ENCODE measurements at places on chromosomes 11 and 22. TPM values are rescaled to one million over a fixed set of nuclear protein-coding genes. Genes with fewer than 3 reads are reported as not detected.

DNA sequence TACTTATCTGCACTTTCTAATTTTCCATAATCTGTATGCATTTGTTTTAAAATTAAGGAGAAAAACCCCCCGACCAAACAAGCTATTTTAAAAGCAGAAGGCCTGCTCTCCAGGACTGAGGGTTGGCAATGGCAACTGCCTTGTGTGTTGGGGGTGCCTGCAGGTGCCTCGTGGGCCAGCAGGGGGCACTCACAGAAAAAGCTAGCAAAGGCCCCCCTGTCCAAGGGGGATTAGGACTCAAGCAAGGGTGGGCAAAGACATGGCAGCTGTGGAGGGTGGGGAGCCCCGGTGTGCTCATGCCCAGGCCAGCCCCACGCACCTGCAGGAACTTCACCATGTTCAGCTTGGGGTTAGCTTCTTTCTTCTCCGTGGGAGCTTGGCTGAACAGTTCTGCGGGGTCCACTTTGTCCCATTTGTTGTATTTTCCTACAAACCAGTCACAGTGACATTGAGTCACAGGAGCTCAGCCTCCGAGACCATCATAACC is 10.3 kb downstream of the TOP3B start:
- DNase-seq = no peak

DNA sequence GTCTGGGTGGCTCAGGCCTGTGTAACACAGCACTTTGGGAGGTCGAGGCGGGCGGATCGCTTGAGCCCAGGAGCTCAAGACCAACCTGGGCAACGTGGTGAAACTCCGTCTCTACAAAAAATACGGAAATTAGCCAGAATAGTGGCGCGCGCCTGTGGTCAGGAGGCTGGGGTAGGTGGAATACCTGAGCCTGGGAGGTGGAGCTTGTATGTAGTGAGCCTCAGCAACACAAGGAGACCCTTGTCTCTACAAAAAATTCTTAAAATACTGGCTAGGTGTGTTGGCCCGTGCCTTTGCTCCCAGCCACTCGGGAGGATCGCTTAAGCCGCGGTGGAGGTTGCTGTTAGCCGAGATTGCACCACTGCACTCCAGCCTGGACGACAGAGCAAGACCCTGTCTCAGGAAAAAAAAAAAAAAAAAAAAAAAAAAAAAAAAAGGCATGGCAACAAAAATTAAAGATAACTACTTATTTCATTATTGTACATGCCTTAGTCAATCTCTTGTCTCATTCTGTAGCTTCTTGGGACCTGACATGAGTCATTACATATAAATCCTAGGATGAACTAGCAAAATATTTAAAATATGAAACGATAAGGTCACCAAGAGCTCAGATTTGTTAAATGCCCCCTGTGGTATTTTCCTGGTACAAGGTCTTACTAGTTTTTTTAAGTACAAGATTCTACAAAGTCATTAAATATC is 1.1 kb downstream of the TAF1D start:
- peak; percentile 41 for DNase-seq

DNA sequence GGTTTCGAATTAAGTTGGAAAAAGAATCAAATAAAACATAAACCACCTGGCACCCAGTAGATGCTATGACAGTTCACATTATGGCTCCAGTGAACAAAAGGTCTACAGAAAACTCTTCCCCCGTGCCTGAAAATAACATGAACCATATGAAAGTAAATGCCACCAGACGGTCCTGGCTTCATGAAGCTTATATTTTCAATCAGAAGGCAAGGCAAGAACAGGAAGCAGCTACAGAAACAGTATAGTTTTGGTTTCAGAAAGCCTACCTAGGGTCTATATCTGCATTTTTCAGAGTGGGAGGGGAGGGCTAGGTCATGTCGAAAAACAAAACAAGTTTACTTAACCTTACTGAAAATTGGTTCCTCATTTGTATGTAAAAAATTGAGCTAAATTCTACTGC is 9.8 kb downstream of the RAB30 start:
- DNase-seq = no peak

DNA sequence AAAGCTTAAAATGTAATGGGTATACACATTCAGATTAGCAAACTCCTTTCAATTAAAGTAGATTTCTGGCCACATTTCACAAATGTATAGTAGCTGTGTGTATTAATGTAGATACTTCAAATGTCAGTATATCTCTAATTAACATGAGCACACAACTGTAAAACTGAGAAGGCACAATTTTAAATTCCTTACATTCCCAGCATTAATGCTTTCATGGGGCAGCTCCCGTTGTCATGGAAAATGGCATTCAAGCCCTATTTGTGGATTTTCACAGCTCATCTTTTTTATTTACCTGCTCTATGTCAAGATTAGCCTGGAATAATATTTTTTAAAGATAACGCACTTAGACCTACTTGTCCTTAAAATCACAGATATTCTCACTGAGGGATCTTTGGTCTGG is 113.6 kb upstream of the SOX6 start:
- DNase-seq = no peak

The SLC6A5 gene
- total RNA-seq = not detected

DNA sequence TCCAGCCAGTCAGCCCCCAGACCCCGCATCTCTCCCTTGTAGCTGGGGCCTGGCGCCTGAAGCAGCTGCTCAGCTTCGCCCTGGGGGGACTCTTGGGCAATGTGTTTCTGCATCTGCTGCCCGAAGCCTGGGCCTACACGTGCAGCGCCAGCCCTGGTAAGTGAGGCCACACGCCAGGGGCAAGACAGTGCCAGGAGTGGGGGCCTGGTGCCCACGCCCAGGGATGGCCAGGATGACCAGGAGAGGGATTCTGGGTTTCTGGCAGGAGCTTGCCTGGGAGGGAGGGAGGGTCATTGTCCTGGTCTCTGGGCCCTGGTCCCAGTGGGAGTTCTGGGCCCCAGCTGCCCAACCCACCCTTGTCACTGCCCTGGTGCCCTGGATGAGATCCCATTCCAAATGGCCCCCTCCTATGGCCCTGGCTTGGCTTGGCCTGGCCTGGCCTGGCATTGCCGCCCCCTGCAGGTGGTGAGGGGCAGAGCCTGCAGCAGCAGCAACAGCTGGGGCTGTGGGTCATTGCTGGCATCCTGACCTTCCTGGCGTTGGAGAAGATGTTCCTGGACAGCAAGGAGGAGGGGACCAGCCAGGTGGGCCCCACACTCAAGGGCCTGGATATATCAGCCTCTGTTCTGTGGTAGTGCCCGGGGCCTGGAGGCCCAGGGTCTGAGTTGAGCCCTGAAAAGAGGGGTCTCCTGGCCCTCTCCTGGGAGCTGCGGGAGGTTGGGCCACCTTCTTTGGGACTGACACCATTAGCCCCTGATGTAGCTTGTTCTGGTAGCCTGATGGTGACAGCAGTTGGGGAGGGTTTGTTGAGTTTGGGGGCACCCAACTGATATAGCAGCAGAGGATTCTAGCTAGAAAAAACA is 3.7 kb downstream of the SLC39A13 start:
- DNase-seq = peak; percentile 39

DNA sequence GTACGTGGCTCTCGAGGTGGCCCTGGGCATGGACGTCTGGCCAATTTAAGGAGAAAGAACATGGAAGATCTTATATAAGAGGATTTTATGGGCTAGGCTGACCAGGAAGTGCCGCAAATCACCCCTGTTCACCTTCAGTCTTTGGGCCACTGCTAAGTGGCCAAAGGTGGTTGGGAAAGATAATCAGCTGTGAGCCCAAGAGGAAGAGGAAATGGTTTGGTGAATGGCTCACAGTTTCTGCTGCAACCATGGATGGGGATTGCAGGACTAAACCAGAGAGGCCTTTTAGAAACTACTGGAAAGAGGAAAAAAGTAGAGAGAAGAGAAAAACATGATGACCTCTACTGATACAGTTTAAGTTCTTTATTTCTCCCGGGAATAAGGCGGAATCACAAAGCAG is 96.0 kb upstream of the ARHGAP20 start:
- DNase-seq = no peak

The NUP98 gene
- 73.2 TPM for total RNA-seq

- no peak for DNase-seq
These were observed 297.6 kb downstream of the KIRREL3 start for GRCh38 chr11:126702987-126703386.

DNA sequence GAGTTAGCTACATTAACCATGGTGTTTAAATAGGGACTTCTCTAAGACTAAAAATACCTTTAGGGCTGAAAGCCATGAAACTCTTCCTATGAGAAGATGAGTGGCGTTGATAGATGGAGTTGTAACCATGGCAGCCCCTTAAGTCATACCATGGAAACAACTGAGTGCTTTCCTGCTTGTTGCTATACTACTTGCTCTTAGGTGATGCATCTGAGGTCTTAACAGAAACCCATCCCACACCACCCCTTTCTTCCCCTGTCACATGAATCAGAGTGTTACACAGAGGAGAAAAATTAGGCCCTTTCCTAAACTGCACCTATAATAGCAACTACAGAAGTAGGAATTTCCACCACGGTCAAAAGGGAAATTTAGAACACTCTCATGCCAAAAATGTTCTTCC is 64.3 kb upstream of the ZC3H12C start:
- no peak for DNase-seq

Measured in HFFc6 (cell line).